ENCODE measurements at places on chromosomes 6 and 20.

DNA sequence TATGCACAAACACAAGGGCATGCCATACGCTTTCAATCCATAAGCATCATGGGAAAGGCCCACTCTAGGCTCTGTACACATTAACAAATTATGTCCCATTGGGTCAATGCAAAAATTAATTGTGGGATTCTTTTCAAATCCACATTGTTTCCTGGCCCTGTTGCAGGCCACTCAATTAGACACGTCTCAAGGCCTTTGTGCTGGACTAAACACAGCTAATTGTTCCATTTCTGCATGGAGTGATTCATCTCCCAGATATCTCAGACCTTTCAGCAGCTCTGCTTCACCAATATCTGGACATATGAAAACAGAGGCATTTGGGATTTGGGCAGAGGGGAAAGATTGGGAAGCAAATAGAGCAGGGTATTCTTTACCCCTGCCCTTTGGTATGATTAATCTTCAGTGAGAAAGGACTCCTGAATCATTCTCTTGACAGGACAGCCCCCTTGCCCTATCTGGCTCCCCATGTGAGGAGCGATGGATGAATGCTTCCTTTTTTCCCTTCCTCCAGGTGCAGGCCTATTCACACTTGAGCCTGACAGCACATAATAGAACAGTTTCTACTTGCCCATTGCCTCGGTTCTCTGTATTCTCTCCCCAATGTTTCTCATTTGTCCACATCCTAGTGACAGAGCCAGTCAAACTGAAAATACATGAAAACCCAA lies 547.6 kb downstream of the HAO1 start:
- no peak for DNase-seq

DNA sequence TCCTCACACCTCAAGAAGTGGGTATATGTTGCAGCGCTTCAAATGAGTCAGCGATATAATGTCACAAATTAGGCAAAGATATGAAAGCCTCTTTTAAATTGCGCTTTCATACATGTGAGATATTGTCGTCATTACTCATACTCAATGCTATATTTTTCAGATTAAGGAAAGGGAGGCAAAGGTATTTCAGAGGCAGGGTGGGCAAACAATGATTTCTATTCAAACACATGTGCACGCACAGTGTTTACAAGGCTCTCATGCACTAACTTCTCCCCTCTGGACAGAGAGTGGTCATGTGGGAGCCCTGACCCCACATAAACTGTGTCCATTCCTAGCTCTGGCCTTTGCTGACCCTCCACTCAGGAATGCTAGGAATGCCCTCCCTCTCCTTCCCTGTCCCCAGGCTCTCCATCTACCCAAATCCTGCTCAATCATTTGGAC lies 112.1 kb upstream of the TMEM170B start:
- DNase-seq: no peak

DNA sequence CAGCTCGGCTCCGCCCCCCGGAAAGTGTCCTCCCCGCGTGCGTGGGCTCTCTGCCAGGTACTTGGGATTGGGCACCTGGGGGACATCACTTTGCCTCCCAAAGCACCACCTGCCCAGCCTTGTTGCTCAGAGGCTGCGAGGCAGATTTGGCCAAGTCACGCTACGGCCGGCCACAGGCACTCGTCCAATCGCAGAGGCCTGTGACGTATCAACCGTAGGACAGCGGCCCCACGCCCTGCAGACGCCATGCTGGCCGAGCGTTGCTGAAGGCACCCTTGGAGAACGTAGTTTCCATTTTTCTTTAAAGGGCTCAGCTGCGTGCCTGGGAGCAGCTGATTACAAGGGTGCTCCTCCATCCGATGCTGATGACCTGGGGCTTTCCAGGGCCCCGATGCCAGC lies 3.1 kb downstream of the NTSR1 start:
- DNase-seq: no peak

DNA sequence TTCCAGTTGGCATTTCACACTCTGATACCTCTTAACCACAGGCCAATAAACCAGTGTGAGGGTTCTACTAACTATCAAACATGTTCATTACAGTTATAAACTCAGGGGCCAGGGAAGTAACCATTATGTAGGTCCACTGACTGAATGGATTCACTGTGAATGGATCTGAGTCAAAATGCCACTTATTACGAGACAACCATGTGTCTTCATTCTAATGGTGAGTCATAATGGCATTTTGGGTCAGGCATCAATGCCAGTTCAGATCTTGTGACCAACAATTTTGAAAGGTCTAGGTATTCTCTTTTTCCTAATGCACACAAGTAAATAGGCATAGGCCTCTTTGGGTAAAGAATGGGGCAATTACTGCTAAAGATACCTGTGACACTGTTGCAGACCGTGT lies 112.2 kb upstream of the HEY2 start:
- DNase-seq: no peak

Measured in adipocyte (in vitro differentiated cells).